ENCODE measurements at places on chromosomes 12 and 14.

DNA sequence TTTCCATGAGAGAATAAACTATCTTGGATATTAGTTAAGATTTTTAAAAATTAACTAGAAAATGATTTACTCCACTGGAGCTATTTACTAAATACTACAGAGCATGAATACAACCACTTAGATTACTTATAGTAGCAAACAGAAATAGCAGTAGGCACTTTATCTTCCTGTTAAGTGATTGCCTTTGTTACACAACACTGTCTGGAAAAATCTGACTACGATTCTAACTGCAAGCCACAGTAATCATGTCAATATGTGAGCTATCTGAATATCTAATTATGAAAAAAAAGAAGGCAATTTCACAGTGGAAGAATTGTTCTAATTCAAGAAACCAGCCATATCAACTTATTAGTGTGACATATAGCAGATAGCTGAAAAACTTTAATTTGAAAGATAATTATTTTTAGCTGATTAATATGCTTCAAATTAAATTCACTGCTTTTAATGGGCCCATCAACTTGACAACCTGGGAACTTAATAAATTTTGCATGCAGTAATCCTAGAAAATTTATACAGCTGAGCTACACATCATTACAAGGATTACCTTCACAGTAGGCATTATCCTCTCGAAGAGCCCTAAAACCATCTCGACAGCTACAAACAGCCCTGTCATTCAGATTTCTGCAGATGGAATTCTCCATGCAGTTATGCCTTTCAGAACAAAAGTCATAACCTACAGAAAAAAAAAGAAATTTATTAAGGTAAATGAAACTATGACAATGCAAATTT lies 172.8 kb downstream of the NELL2 start:
- no peak for DNase-seq

- DNase-seq = no peak
Measured at GRCh38 chr12:17381211-17381610, 708.8 kb downstream of the RERGL start.

- DNase-seq = no peak
Measured at GRCh38 chr12:16006752-16007151, 95.6 kb downstream of the DERA start.

DNA sequence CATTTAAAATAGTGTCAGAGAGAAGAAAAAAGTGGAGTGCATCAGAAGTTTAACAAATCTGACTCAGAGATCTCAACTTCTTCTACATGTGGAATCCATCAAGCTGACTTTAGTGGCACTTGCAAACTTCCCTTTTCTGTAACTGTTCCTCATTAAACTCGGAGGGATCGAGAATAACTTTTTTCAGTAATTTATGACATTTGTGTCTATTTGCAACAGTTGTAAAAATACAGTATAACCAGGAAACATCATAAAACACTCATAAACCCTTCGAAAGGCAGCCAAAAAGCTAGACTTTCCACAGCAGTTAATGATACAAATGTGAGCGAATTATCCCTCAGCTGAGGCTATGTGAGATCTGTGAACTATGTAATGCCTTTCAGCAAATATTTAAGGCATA lies 1936.8 kb upstream of the SEL1L start:
- no peak for DNase-seq

- DNase-seq = no peak
Measured at GRCh38 chr14:93073910-93074769, 41.6 kb downstream of the ITPK1 start.

- no peak for DNase-seq
Measured at GRCh38 chr14:39857376-39858055, 425.3 kb upstream of the FBXO33 start.

DNA sequence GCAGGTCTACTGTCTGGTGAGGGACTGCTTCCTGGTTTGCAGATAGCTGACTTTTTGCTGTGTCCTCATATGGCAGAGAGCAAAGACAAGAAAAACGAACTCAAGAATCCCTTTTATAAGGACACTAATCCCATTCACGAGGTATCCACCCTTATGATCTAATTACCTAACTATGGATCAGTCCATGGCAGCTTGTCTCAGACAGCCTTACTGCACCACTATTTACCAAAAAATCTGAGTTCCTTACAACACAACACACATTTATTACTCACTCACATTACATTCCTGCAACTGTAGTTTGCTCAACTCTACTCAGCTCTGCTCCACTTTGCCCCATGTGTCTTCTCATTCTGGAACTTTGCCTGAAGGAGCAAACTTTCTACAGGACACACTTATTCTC lies 10.1 kb upstream of the SLC6A15 start:
- DNase-seq = no peak

DNA sequence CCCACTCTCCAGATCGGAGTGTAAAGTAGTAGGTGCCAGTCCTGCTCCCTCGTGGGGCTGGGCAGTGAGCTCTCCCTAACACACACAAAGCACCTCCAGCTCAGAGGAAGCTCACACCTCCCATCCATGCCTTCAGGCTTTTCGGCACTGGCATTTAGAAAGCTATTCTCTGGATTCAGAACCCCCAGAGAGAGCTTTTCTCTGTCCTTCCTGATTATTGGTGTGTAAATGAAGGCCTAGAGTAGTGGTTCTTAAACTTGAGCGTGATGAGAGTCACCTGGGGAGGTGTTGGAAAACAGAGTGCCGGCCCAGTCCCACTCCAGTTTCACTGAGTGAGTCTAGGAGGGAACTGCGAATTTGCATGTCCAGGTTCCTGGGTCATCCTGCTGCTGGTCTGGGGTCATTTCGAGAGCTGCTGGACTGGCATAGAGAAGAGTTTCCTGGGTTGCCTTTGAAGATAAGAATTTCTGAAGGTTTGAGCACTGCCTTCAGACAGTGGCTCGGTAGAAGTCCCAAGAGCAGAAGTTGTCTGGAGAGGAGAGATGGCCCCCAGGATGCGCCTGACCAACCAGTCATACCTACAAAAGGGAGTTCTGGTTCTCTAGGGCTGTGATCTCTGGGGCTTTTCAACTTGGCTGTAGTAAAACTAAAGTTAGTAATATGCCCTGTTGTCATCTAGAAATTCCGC lies 15.1 kb downstream of the CD9 start:
- no peak for DNase-seq

DNA sequence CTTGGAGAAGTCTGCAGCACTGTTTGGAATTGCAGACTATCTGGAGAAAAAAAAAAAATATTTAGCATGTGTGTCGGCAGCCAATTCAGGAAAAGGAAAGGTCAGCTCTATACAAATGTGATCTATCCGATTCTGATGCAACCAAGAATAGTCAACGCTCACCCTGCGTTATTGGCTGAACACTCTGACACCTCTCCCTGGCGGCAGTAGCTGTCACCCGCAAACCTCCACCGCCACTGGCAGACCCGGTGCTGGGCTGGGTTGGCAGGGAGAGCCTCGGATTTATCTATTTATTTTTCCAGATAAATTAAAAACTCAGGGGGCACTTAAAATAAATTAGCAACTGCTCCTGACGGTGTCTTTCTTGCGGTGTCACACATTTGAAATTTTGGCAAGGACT lies 409.7 kb downstream of the VRK1 start:
- DNase-seq = no peak

DNA sequence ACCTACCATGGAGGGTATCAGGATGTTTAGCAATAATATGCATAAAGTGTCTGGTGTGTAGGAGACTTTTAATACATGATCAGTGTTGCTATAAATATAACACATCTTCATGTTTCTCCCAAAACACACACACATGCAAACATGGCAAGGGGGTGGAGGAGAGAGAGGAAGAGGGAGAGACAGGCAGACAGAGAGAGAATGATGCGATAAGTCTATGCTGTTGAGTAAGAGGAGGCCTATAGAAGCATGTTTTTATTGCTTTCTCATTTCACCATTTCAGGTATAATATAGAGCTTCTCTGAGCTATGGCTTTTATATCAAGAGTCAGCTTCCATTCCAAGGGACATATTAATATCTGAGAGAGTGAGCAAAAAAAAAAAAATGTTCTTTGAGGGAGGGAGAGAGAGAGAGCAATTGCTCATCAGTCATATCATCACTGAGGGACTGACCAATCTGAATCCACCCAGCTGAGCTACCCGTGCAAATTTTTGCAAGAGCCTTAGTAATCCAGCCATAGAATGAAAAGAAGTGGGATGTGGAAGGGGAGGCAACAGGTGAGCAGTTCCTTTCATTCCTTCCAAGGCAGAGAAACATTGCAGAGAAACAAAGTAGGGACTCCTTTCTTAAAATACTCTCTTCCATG lies 54.8 kb upstream of the RASSF8 start:
- DNase-seq = no peak

GRCh38 chr12:93918900-93919299 lies 229.5 kb upstream of the PLXNC1 start:
- no peak for DNase-seq

- no peak for DNase-seq
Measured at GRCh38 chr12:104720339-104721038, 237.6 kb downstream of the SLC41A2 start.

- DNase-seq = no peak
Measured at GRCh38 chr12:124170760-124171159, 124.1 kb upstream of the RFLNA start.

- DNase-seq = no peak
Measured at GRCh38 chr12:52672321-52672933, 7.8 kb downstream of the KRT1 start.

GRCh38 chr14:106538201-106538600 lies 1011.8 kb downstream of the TMEM121 start:
- DNase-seq = no peak

DNA sequence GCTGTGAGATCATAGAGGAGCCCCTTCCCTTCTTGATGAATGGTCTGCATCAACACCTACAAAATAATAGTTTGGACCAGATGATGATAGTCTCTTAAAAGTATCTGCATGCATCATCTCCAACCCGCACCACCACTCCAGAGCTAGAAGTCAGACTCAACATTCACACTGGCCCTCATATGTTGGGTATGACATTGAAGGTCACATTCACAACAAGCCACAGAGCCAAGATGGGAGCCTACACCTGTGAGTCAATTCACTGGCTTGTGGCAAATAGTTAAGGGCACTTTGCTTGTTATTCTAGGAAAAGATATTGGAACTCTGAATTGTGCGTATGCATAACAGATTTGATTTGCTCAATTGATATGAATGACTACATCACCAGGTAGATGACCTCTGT lies 1197.9 kb downstream of the VRK1 start:
- no peak for DNase-seq

GRCh38 chr14:44962334-44963043 lies 499 bp downstream of the TOGARAM1 start:
- DNase-seq = no peak

- DNase-seq = no peak
Measured at GRCh38 chr12:123816896-123817537, 54.9 kb downstream of the DNAH10 start.

DNA sequence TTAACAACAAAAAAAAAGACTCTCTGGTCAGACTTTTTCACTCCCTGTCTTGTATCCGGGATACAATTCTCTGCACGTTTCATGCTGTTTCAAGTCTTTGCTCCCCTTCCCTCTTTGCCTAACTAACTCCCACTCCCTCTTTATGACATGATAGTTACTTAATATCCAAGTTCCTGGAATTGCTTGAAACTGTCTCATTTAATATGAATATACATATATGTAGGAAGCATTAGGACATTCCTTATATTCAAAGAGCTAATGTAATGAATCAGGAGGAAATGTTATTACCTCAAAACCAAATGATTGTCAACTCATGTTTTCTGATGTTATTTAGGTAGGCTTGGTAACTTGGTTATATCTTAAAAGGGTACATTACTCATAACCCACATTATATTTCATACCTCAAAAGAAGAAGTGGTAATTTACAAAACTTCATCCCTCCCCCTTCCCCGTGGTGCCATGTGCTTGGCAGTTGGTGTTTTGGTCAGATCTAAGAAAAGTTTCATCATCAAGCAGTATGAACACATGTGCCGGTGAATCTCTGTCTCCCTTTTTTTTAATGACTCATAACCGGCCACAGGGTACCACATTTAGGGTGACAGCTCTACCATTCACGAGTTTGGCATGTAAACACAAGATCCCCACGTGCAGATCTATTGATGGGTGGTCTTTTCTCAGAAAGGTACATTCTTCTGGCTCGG lies 56.5 kb downstream of the HCAR2 start:
- DNase-seq = no peak

DNA sequence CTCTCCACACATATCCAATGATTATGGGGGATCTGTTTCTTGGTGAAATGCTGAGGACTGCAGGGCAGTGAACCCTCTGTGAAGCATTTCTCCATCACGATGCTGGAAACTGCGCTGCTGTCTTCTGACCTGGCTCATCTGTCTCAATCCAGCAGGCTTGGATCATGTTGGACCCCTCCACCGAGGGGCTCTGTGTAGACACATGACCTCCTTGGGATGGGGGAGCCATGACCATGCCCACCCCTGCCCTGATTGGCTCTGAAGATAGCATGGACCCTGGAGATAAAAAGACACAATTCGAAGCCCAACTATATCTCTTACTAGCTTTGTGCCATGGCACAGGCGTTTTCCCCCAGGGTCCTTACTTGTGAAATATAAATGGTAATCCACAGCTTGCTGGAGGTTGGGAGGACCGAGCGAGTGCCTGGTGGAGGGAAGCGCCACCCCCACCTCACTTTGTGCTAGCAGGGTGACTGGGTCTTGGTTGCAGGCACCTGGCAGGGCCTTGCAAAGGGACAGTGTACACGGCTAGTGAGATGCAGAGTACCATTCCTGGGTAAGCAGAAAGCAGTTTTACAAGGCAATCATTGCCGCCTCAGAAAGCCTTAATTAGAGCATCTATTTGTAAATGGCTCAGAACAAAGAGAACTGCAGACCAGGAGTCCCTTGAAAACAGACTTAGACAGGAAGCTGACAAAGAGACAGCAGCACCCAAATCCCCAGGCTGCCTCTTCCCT lies 2.4 kb upstream of the KRT83 start:
- no peak for DNase-seq

- no peak for DNase-seq
Measured at GRCh38 chr12:26719852-26720251, 113.1 kb downstream of the ITPR2 start.

DNA sequence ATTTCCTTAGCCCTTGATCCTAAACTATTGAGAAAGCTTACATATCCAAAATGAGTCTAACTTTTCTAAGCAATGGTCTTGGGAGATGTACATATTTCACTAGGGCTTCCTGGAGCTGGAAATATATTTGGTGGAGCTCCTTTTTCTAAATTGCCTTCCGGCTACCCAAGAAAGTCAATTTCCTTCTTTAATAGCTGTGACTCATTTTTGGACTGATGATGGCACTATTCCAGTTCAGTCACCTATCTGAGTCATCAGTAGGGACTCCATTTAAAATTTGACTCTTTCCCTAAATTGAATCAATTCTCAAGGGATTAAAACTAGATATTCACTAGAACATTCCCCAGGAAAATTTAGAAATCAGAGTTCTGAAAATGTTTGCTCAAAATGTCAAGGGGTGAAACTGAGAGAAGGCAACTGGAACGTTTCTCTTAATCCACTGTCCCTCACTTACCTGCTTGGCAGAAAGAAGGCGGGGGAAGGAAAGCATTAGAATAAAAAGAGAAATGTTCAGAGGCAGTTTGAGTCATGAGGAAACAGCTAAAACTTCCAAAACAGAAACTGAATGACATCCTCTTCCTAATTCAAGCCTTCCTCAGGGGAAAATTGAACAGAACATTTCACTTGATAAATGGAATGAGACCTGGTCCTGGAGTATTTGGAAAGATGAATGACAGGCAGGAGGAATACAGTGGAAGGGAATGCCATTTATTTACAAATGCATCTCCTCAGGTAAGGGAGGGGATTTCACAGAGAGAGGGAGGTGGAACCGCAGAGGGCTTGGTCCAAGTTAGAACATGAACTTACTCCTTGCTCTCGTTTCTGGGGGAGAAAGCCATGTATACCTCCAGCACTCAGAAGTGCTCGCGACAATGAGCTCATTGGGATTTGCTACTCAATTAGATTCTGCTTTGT lies 91.2 kb downstream of the RGS6 start:
- no peak for DNase-seq

GRCh38 chr12:2553388-2554126 lies 241.2 kb upstream of the FKBP4 start:
- DNase-seq = no peak

Measured in GOT3 (cell line).